ENCODE measurements at places on chromosomes 2 and 18.
A peak's percentile ranks its signal among the peaks of the same experiment; 100 is the strongest.

DNA sequence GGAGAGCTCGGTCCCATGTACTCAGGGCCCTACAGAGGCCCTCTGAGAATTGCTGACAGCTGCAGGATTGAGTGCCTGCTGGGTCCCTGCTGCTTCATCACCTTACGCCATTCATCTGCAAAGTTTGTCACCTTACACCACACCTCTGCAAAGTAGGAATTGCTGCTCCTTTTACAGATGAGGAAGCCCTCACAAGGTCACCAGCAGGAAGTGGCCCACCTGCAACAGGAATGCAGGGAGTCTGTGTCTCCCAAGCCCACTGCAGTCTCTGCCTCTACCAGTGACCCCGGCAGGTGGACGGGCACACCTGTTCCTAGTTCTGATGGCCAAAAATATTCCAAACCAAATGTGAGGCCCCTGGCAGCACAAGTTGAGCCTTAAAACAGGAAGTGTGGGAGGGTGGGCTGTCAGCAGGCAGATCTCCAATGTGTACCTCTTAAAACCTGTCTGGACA, 441.4 kb downstream of the NBAS start:
- H3K36me3 ChIP-seq = no peaks in the 10 kb centered on the region
- H3K4me3 ChIP-seq = no peak overlapping the region
- DNase-seq = no peak

DNA sequence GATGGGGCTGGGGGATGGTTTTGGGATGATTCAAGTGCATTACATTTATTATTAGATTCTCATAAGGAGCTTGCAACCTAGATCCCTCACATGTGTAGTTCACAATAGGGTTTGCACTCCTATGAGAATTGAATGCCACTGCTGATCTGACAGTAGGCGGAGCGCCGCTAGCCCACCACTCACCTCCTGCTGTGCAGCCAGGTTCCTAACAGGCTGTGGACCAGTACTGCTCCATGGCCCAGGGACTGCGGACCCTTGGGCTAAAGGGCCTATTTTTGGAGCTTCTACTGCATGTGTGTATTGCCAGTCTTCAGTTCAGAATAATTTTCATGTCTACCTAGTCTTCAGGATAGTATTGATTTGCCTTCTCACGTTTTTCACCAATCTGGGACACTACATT, 165.3 kb upstream of the TWIST2 start:
- no peaks in the 10 kb centered on the region for H3K4me1 ChIP-seq
- no peak overlapping the region for H3K4me3 ChIP-seq
- DNase-seq = no peak
- H3K27ac ChIP-seq = no peak overlapping the region
- peaks cover 36% of the 10 kb centered on the region for H3K27me3 ChIP-seq

DNA sequence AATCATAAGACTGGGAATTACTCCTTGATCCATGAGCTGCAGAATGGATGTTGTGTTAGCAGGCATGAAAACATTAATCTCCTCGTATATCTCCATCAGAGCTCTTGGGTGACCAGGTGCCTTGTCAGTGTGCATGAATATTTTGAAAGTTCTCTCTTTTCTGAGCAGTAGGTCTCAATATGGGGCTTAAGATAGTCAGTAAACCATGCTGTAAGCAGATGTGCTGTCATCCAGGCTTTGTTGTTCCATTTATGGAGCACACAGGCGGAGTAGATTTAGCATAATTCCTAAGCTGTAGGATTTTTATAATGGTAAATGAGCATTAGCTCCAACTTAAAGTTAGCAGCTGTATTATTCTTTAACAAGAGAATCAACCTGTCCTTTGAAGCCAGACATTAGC, 160.3 kb downstream of the MYO1B start:
- no peaks in the 10 kb centered on the region for H3K27me3 ChIP-seq
- no peak for DNase-seq
- H3K27ac ChIP-seq = no peak overlapping the region

DNA sequence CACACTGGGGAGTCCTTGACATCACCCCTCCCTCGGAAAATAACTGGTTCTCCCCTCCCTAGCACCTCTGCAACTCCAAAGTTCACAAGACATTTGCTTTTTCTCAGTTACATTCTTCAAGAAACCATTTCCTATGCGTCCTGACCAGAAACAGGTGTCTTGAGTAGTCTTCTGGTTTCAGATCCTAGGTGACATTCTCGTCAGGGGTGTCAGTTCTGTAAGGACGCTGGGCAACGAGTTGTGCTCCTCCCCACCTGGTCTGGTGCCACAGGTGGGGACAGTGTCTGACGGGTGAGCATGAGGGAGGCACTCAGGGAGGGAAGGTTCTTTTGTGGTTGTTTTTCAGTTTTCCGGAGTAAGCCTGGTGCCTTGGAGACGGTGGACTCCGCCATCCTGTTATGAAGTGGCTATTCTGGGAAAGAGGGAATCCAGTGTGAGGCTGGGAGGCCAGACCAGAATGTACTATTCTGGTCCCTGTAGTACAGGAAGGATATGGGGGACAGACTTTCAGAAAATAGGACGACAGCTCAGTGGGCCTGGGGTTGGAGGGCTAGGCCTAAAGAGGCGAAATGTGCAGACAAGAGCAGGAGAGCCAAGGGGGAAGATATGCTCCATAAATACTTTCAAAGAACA, 50.6 kb downstream of the EPAS1 start:
- no peak overlapping the region for H3K27ac ChIP-seq
- H3K4me1 ChIP-seq = peaks cover 53% of the 10 kb centered on the region
- no peaks in the 10 kb centered on the region for H3K27me3 ChIP-seq
- no peak for DNase-seq
- no peaks in the 10 kb centered on the region for H3K36me3 ChIP-seq

DNA sequence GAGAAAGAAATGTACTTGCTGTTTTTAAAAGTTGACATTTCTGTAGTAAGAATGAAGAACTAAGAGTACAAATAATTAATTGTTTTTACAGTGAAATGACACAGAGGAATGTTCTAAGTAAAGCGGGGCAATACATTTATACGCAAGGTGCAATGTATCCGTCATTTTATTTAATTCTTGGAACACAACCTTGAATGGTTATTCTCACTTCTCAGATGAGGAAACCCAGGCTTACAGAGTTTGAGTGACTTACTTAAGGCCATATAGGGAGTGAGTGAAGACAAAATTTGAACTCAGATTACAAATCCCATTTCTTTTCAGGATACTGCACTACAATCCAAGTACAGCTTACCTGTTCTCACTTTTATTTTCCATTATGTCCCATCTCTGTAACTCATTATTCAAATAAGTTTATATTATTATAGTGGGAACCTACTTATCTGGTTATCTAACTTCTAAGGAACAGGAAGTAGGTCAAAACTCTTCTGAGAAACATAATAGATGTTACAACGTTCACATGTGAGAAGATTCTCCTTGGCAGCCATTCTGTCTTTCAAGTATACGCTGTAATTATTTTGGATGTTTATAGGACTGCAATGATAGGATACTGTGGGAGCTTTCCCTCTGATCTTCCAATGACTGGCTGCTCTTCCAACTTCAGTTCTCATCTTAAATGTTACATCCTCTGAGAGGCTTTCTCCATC, 12.3 kb upstream of the STK17B start:
- H3K4me1 ChIP-seq = peaks cover 66% of the 10 kb centered on the region
- DNase-seq = no peak
- H3K27me3 ChIP-seq = no peaks in the 10 kb centered on the region
- peak overlapping the region; percentile 79 for H3K27ac ChIP-seq
- H3K4me3 ChIP-seq = no peak overlapping the region
- H3K36me3 ChIP-seq = no peaks in the 10 kb centered on the region

- H3K27ac ChIP-seq = no peak overlapping the region
- no peaks in the 10 kb centered on the region for H3K4me1 ChIP-seq
- no peak overlapping the region for H3K4me3 ChIP-seq
- no peaks in the 10 kb centered on the region for H3K36me3 ChIP-seq
- H3K27me3 ChIP-seq = no peaks in the 10 kb centered on the region
Observed at GRCh38 chr18:61681065-61681464, 211.7 kb downstream of the RNF152 start.

- no peak overlapping the region for H3K4me3 ChIP-seq
- H3K27me3 ChIP-seq = no peaks in the 10 kb centered on the region
- no peak for DNase-seq
Observed at GRCh38 chr2:240786355-240786841, 33.6 kb downstream of the KIF1A start.

- DNase-seq = no peak
- peaks cover 63% of the 10 kb centered on the region for H3K4me1 ChIP-seq
- H3K27ac ChIP-seq = no peak overlapping the region
- no peak overlapping the region for H3K4me3 ChIP-seq
- no peaks in the 10 kb centered on the region for H3K27me3 ChIP-seq
Observed at GRCh38 chr2:112625474-112626114, 20.1 kb upstream of the SLC20A1 start.
